ENCODE measurements at places on chromosomes 4 and X.

- DNase-seq, result no peak
These were observed 108.1 kb downstream of the UCHL1 start for GRCh38 chr4:41364876-41365275.

DNA sequence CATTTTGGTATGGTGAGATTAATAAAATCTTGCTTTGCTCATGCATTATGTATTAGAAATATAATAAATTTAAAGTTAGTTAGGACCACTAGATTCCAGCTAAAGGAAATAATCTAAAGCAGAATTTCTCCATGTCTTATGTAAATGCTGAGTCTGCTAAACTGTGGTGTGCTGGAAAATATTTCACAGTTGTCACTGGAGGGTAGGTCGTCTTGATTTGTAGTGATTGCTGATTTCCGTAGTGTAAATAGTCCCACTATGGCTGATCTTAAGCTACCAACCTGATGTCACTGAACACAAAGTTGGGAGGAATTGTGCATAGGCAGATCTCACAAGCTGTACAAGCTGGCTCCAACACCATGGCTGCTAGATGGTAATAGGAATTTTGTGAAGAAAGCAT lies 133.4 kb upstream of the NR3C2 start:
- DNase-seq, result no peak

DNA sequence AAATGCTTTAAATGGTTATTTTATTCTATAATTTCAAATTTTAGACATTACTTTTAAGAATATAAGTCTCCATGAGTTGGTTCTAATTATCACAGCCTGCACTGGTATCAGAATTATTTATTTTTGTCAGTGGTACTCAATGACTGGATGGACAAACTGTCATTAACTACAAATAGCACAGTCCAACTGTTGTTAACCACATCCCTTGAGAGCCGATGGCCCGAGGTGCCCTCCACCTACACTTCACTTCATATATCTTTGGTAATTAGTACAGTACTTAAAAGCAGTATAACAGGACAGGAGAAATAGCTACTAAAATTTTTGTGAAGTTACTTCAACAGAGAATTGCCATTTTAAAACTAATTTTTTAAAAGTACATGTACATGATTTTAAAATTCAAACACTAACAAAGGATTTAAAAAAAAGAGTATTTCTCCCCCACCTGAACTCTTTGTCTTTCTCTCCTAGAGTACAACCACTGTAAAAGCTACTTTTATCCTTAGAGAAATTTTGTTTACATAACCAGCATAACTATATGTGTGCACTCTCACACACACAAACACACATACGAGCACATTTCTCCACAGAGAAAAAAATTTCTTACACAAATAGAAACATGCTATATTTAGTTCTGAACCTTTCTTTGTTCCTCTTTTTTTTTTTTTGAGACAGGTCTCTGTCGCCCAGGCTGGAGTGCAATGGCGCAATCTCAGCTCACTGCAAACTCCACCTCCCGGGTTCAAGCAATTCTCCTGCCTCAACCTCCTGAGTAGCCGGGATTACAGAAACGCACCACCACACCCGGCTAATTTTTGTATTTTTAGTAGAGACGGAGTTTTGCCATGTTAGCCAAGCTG lies 6.5 kb downstream of the TIFA start:
- no peak for DNase-seq

- DNase-seq, result no peak
These were observed at the start of gene SEL1L3 for GRCh38 chr4:25862411-25863346. Gene SEL1L3, minus strand, starts transcription at chr4:25862988. Its CDS starts 152 bp downstream, at chr4:25862836.

GRCh38 chrX:117835034-117835433 lies 281.6 kb downstream of the KLHL13 start:
- no peak for DNase-seq
